ENCODE measurements at places on chromosomes 1 and 21.

DNA sequence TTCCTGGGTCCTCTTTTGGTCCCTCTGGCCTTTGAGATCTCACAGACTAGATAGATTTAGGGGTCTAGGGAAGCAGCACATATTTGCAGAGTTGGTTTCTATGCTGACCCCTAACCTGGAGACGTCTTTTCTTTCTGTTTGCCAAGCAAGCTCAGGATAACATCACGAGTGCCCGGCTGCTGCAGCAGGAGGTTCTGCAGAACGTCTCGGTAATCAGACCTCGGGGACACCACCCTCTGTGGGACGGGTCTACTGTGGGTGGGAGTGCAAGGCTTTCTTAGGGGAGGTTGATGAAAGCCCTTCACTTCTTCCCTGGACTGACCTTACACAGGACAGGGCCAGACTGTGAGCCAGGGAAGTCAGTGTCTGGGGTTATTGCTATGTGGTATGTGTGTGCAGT lies 2.9 kb downstream of the IL24 start:
- DNase-seq = no peak

DNA sequence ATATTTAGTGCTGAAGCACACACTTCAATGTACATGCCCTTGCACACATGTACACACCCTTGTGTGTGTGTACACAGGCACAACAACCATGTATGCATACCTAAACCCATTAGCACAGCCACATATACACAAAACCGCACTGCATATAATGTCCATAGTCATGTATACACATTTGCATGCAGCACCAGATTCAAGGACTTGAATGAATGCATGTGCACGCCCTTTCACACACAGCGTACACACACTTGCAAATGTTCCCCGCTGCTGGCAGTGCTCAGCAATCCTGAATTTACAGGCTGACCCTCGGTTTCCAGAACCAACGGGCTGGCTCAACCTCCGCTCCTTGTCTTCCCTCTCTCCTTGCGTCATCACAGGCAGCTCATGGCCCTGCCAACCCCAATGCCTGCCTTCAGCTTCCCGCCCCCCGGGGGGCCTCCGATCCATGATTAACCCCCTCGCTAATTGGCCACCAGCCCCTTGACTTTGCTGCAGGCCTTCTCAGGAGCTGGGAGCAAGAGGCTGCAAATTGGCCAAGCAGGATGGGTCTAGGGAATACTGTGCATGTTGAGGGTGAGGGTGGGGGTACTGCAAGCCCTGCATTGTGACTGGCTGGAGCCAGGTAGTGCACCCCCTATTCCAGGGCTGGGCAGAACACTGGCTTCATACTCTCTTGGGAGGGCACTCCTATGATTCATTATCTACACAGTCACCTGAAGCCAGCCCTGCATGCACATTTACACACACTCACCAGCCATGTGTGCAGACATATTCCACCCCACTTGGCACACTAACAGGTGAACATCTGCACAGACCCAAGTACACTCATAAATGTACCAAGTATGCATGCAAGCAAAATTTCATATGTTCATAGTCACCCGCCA lies 7.9 kb downstream of the GPR3 start:
- DNase-seq = no peak

DNA sequence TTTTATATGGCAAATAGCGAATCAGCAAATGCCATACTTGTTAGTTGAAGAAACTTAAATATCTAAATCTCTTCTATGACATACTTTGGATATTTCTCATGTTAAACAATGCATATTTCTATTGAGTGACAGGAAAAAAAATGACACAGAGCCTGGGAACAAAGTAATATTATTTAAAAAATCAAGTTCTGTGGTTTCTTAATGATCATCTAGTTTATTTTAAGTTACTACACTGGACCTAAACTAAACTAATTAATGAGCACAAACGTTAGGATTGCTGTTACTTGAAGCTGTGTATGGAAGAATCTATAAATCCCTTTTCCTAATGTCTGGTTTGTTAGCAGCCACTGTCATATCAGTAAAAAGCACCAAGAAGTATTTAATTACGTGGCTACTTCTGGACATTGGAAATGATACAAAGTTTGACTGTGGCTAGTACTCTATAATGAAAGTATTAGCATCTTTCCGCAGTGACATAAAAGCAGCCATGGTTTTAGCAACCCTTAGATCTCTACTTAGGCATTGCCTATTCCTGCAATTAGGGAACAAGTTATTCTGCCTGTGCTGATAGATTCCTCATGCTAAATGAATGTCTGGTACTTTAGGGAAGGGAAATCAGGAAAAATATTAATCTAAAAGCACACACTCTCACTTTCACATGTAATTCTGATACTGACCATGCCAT lies 981.7 kb upstream of the B3GALT2 start:
- DNase-seq = no peak

DNA sequence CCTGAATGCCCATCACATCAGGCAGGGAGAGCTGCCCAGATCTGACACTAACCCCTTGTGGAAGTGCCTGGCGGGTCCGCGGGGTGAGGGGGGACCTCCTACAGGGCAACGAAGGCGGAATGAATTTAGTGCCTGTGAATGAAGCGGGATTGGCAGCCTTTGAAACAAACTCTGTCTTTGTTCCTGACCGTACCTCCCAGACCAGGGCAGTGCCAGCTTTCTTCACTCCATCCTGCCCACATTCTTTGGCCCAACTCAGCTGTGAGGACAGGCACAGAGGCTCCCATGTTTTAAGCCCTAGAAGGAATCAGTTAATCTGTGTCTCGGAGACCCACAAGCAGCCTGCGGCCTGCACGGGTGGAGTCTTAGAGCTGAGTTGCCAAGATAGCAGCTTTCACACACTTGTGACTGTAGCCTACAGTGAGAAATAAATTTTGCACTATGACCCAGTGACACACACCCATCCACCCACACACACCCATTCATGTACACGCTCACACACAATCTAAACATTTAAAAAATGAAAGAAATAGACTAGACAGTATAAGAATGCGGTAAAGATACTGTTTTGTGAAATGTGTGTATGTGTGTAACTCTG lies 60.1 kb upstream of the USP24 start:
- DNase-seq = no peak

DNA sequence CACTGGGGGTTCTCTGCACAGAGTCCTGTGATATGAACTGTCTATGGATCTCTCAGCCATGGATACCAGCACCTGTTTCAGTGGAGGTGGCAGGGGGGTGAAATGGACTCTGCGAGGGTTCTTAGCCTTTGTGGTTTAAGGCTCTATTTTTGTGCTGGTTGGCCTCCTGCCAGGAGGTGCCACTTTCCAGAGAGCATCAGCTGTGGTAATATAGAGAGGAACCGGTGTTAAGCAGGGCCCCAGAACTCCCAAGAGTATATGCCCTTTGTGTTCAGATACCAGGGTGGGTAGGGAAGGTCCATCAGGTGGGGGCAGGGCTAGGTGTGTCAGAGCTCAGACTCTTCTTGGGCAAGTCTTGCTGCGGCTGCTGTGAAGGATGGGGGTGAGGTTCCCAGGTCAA lies 330.0 kb upstream of the PLD5 start:
- no peak for DNase-seq

DNA sequence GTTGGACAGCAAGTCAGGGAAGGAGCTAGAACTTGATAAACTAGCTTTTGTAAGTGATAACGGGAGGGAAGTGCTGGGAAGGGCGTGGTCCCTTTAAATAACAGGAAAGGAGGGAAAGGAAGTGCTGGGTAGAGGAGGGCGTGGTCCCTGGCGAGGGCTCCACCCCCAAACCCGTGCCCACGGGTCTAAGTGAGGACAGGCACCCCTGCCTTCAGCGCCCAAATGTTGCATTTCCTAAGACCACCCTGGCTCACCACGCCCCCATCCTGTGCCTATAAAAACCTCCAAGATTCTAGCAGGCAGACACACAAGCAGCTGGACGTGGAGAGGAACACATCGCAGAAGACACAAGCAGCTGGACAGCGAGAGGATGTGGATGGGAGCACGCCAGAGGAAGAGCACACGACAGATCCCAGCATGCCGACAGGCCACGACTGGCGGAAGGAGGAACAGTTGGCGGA lies 58.5 kb downstream of the PALMD start:
- no peak for DNase-seq

- no peak for DNase-seq
Observed at GRCh38 chr21:32207406-32207716, 71.5 kb downstream of the MIS18A start.

DNA sequence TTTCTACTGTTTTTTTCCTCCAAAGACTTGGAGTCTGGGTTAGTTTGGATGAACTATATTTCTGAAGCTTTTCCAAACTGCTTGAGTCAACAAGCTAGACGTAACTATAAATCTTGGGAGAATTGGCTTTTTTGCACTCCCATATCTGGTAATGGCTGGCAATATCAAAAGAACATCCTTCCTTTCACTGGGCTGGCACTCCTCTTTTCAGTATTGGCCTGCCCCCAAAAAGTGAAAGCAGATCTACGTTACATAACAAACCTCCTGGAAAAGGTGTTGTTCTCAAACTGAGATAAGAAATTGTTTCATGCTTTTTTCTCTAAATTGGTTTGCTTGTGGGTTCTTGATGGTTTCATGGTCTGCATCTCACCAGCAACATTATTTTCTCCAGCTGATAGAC lies 499.3 kb downstream of the NEGR1 start:
- no peak for DNase-seq

DNA sequence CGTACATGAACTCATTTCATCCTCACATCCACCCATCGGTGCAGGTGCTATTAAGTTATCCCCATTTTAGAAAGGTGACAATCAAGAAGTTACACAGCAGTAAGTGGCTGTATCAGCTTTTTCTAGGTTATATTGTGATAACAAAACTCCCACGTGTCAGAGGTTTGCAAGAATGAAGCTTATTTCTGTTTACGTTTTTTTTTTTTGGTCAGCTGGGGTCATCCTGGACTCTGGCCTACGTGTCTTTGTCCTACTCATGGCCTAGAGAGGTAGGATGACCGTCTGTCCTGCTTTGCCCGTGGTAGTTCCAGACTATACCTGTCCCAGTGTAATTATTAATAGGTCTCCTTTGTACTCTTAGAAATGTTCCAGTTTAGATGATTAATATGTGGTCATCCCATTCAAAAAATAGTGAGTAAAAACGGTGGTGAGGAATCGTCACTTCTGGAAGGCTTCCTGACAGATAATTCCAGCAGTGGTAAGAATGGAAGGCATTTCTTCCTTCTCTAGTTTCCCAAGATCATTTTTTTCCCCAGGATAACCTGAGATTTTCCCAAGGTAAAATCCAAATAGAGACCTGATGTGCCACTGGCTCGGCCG lies 64.2 kb upstream of the KIF26B start:
- DNase-seq = no peak

DNA sequence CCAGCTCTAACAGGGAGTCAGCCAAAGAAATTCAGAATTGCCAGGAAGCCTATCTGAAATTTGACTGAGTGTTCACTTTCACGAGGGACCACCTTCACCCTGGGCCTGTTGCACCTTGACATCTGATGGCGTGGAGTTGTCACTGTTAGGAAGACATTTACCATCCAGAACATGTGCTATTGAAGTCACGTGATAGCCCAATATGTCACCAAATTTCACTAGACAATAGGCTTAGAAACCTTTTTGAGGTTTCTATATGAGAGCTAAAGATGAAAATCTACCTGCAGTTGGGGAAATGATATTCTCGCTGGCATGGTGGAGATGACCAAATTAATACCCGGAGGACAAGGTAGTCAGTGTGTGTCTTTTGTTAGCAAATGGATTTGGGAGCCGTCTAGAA lies 102.7 kb downstream of the HUNK start:
- DNase-seq = no peak

- DNase-seq = no peak
Observed at GRCh38 chr1:200367841-200368534, 41.8 kb downstream of the ZNF281 start.

DNA sequence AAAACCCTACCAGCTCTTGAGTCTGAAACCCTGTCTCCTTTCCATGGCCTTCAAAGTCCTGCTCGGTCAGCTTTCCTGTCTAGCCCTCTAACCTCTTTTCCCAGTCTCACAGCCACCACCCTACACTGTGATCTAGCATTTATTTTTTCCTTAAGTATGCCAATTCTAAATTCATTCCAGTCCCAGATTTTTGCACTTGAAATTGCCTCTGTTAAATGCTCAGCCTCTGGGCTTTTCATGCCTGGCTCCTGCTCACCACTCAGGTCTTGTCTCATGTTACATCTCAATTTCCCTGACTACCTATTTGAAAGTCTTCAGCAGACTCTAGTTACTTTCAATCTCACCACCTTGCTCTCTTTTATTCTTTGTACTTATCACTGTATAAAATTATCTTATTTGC lies 176.2 kb downstream of the ADGRL4 start:
- no peak for DNase-seq

DNA sequence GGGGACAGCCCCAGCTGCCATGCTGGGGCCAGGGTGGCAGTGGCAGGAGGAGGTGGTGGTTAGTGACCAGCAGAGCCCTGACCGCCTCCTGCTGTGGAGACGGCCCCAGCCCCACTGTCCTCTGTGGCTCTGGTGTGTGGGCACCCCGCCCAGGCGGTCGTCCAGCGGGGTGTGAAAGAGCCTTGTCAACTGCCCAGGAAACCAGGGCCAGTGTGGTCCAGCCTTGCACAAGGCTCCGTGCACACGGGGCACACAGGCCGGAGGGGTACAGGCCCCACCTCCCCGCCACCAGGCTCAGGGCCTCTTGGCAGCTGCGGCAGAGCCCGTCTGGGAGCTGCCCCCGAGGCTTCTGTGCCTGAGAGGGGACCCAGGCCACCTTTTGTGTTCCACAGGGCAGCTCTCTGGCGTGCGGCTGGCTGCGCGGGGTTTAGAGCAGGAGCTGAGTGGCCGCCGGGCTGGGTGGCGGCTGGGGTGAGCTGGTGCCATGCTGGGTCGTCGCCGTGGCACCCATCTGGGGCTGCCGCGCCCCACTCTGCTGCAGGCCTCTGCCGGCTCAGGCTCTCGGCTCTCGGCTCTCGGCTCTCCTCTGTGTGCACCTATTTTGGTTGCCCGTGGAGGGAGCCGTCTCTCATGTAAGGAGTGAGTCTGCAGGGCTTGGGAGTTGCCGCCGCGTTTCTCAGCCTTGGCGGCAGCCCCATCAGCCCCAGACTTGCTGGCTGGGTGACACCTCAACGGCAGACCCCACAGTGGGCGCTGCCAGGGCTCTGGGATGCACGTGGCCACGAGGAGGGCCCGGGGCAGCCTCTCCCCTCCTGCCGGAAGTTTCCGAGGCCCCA lies 36.1 kb downstream of the SLX9 start:
- no peak for DNase-seq

DNA sequence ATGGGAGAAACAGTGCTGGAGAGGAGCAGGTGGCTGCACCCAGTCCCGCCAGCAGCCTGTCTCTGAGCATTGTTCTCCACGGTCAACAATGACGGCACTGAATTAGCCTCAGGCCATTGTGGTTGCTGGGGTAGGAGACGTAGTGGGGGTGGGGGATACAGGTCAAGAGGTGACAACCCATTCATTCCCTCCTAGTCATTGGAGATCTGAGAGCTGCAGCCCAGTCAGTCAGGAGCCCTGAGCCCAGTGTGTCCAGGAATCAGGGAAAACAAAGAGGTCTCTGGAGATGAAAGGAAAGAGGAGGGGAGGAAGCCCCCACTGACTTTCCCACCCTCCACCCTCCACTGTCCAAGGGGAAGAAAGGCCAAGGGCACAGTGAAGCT lies 15.3 kb downstream of the SMIM12 start:
- no peak for DNase-seq
